ENCODE measurements at places on chromosomes 12 and 14. TPM values are rescaled to one million over a fixed set of nuclear protein-coding genes. Genes with fewer than 3 reads are reported as not detected.

- no peaks in the 10 kb centered on the region for H3K36me3 ChIP-seq
- no peaks in the 10 kb centered on the region for H3K27me3 ChIP-seq
- DNase-seq, result no peak
- H3K27ac ChIP-seq, result no peak overlapping the region
- H3K4me1 ChIP-seq, result no peaks in the 10 kb centered on the region
- H3K4me3 ChIP-seq, result no peak overlapping the region
Observed at GRCh38 chr14:63210812-63211211, 6.6 kb downstream of the RHOJ start.

DNA sequence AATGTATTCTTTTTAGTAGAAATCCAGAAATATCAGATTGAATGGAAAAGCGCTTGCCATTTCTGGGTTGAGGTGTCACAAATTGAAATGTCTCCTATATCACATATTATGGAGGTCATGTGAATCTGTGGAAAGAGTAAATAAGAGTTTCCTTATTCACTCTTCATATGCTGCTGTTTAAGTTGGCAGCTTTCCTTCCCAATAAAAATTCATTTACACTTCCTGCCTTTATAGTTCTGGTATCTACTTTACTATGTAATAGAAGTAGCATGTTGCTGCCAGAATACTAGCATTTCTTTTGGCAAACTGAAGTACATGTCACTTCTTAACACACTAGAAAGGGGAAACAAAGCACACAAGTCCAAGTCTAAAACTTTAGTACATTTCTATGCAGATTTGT is 60.8 kb downstream of the SDR9C7 start:
- no peak overlapping the region for H3K4me3 ChIP-seq
- no peak for DNase-seq
- no peaks in the 10 kb centered on the region for H3K36me3 ChIP-seq
- no peaks in the 10 kb centered on the region for H3K4me1 ChIP-seq
- H3K27ac ChIP-seq, result no peak overlapping the region
- no peaks in the 10 kb centered on the region for H3K27me3 ChIP-seq

DNA sequence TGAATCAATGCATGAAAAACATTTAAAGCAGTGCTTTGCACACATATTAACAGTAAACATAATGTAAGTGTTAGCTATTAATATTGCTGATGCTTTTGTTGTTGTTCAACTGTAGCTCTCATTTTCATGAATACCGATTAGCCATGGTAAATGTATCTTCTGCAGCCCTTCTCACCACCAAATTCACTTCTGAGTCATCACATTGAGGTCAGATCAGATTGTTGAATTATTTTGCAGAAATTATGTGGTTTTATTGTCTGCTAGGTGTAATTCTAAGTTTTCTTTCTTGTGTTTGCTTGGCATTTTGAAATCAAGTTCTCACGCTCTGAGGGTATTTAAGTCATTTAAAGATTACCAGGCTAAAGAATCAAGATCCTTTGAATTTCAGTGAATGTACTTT is 74.6 kb downstream of the AKAP6 start:
- no peaks in the 10 kb centered on the region for H3K4me1 ChIP-seq
- no peak for DNase-seq
- no peaks in the 10 kb centered on the region for H3K27me3 ChIP-seq
- H3K27ac ChIP-seq, result no peak overlapping the region

- no peak overlapping the region for H3K27ac ChIP-seq
- no peaks in the 10 kb centered on the region for H3K36me3 ChIP-seq
- no peak overlapping the region for H3K4me3 ChIP-seq
- H3K4me1 ChIP-seq, result peaks cover 10% of the 10 kb centered on the region
Observed at GRCh38 chr12:127560041-127560478, 706.9 kb upstream of the TMEM132C start.

DNA sequence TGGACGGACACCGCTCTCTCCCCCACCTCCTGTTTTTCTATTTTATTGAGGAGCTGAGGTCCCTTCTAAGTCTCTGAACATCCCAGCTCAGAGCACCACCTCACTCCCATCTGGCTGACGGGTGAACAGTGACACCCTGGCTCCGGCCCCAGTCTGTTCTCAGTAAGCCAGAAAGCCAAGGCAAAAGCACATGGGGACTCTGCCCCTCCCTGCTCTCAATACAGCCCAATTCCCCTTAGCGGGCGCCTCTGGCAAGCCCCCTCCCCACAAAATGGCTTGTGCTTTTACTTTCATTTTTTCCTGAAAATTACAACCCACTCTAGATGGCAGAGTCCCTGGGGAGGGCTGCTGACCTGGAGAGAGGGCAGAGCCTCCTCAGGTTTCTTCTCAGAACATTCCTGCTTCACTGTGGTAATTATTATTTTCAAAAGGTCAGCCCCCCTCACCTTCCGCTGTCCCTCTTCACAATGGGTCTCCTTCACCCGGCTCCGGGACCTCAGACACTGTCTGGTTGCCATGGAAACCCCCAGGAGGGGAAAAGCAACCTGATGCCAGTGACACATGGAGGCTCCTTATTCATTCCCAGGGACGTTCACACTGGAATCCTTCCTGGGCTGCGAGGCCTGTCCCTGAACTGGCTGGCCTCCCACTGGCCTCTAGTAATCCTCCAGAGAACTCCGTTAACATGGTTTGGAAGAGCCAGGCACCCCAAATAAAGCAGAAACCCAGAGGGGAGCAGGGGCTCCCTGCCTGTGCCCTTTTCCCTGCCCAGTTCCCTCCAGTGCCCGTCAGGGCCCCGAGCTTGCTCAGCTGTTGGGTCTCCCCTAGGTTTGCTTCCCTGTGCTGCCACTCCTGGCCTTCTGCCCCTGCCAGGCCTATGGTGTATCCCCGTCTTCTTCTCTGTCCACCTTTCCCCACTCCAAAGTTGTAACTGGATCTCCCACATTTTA is 15.9 kb downstream of the COL2A1 start:
- no peaks in the 10 kb centered on the region for H3K36me3 ChIP-seq
- no peak for DNase-seq
- no peak overlapping the region for H3K4me3 ChIP-seq
- H3K27ac ChIP-seq, result no peak overlapping the region

DNA sequence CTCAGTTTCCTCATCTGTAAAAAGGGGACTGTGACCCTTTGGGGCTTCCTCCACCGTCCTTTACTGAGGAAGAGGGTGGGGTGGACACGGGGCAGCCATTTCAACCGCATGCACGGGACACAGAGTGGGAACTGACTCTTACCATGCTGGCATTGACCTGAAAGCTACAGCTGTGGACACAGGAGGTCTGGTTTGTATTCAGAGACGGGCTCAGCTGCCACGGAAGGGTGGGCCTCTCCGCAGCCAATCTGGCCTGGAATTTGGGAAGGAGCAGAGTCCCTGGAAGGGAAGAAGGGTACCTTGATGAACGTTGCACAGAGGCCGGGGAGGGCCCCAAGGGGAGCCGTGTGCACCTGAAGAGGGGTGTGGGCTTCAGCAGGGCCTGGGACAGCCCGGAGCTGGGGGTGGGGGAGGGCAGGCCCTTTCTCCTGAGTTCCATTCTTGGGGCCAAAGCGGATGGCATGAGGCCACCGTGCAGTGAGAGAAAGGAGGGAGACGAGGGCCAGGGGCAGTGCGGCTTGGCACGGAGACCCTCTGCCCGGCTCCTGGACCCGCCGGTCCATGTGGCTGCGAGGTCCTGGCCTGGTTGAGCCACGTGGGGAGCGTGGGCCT is 14.5 kb downstream of the TNFAIP2 start:
- H3K27ac ChIP-seq, result no peak overlapping the region
- H3K4me1 ChIP-seq, result no peaks in the 10 kb centered on the region
- H3K36me3 ChIP-seq, result no peaks in the 10 kb centered on the region
- H3K4me3 ChIP-seq, result no peak overlapping the region

DNA sequence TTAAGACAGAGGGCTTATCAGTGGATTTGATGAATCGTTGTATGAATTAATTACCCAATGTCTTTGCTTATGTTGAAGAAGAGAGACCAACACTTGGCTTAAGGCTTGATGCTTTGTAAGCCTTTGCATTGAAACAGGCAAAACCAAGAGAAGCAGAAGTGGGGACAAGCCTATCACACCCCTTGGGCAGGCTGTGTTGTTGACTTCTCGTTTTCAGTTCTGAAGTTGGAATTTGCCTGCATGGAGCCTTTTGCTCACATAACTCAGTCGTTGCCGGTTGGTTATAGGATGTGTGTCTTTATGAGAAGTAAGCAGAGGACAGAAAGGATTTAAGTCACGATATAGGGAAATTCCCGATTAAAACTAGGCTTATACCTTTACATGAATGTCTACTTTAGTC is 94.7 kb downstream of the CCDC92 start:
- no peak overlapping the region for H3K27ac ChIP-seq
- H3K36me3 ChIP-seq, result no peaks in the 10 kb centered on the region
- H3K27me3 ChIP-seq, result no peaks in the 10 kb centered on the region

DNA sequence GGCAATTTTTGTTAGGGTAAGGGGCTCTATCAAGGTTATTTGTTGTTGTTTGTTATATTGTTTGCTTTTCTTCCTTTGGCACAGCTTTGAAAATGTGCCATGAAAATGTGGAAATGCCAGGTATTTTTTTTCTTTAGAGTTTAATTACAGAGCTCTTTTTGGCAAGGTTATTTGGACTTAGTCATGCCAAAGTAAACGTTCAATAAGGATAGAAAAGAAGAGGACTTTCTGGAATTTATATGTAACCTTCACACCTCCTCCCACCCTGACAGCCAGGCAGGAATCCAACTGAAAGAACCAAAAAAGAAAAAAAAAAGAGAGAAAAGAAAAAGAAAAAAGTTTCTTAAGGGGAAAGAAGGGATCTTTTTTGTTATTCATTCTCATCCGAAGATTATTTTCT is 217.8 kb downstream of the KITLG start:
- no peak overlapping the region for H3K27ac ChIP-seq
- H3K36me3 ChIP-seq, result no peaks in the 10 kb centered on the region
- H3K27me3 ChIP-seq, result no peaks in the 10 kb centered on the region
- no peak overlapping the region for H3K4me3 ChIP-seq
- no peak for DNase-seq

GRCh38 chr14:93263416-93263815 is 56.4 kb downstream of the UBR7 start:
- no peak for DNase-seq
- H3K27ac ChIP-seq, result no peak overlapping the region
- H3K4me3 ChIP-seq, result no peak overlapping the region
- no peaks in the 10 kb centered on the region for H3K27me3 ChIP-seq

GRCh38 chr14:55306938-55307589 is 35.8 kb downstream of the FBXO34 start:
- no peaks in the 10 kb centered on the region for H3K36me3 ChIP-seq
- no peak overlapping the region for H3K27ac ChIP-seq
- H3K27me3 ChIP-seq, result no peaks in the 10 kb centered on the region
- no peak overlapping the region for H3K4me3 ChIP-seq
- no peak for DNase-seq

DNA sequence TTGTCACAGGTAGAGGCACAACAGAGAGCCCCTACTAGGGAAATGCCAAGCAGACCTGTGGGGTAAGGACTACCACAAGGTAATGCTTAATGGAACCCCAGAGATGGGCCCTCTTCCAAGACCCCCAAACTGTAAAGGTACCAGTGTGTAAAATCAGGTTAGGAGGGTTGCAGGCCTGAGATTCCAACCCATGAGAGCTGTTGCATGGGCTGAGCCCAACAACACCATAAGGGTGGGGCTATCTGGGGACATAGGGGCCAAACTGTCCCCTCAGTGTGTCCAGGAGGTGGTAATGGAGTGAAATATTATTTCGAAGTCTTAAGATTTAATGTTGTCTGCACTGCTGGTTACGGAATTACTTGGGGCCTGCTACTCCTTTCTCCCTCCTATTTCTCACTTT is 620.2 kb downstream of the ETNK1 start:
- no peaks in the 10 kb centered on the region for H3K36me3 ChIP-seq
- H3K27ac ChIP-seq, result no peak overlapping the region
- no peaks in the 10 kb centered on the region for H3K4me1 ChIP-seq
- DNase-seq, result no peak

GRCh38 chr14:89014569-89014850 is 190.1 kb downstream of the TTC8 start:
- H3K4me1 ChIP-seq, result no peaks in the 10 kb centered on the region
- no peaks in the 10 kb centered on the region for H3K27me3 ChIP-seq
- no peak overlapping the region for H3K27ac ChIP-seq
- no peaks in the 10 kb centered on the region for H3K36me3 ChIP-seq
- no peak for DNase-seq

- DNase-seq, result no peak
- H3K27me3 ChIP-seq, result no peaks in the 10 kb centered on the region
- no peak overlapping the region for H3K4me3 ChIP-seq
- H3K4me1 ChIP-seq, result no peaks in the 10 kb centered on the region
- no peak overlapping the region for H3K27ac ChIP-seq
Observed at GRCh38 chr14:79734656-79735055, 476.6 kb downstream of the DIO2 start.

SSPN gene
- total RNA-seq, result not detected

PTPRQ gene
- total RNA-seq, result not detected

ABHD4 gene
- total RNA-seq, result 18.8 TPM

ACYP1 gene
- 38.5 TPM for total RNA-seq

GUCY2C gene
- total RNA-seq, result not detected

NEUROD4 gene
- not detected for total RNA-seq
